ENCODE measurements at places on chromosomes 2 and 18.
A peak's percentile ranks its signal among the peaks of the same experiment; 100 is the strongest.

GRCh38 chr2:71634567-71634966 lies 181.2 kb downstream of the DYSF start:
- ATAC-seq = no peak

- ATAC-seq = no peak
Measured at GRCh38 chr18:34965566-34965965, 75.6 kb upstream of the MAPRE2 start.

DNA sequence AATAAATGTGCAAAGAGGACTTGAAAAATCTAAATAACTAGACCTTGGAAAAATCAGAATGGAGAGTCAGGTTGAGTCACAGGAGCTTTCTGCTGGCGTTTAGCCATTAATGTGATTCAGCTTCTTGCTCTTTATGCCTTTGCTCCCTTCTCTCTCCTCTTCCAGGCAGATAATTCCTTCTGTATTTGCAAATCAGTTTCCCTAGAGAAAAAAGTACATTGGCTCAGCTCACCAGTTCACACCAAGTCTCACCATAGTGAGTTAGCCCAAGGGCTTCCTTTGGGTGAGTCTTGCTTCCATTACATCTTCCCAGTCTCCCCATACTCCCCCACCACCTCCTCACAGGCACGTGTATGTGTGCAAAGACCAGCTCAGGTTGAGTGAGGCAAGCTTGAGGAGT lies 73.6 kb downstream of the CYBRD1 start:
- no peak for ATAC-seq

DNA sequence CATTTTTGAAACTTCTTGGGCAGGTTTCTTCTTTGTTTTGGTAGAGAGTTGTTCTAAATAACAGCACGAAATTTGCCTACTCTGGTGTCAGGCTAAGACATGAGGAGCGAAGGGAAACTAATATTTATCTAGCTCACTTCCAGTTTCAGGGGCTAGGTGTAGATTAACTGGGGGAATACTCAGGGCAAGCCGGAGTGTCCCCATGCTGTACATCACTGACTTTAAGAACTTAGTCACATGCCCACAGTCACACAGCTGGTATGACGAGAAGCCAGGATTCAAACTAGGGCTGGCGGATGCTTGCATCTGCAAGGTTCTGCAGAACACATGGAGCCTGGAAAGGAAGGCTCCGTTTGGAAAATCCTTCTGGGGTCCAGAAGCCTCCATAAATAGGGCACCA lies 133.3 kb downstream of the ALPK2 start:
- no peak for ATAC-seq

DNA sequence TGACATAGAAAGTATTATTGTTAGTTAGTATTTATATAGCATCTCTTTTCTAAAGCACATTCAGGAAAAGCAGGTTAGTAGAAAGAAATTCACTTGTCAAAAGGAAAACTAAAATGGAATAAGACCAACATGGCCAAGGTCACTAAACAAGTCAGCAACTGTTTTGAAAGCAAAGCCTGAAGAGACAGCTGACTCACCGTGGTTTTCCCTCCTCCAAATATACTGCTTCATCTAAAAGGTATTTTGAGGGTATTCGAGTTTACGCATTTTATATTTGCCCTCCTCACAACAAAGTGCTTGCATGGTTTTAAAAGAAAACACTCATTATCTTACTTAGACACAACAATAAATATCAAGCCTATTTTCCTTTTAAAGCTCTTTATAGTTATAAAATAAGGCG lies 24.0 kb downstream of the ZNF385B start:
- no peak for ATAC-seq

- ATAC-seq = peak; percentile 70
Measured at GRCh38 chr2:161384864-161385263, 31.2 kb upstream of the TBR1 start.

Measured in activated T-helper 17 cell treated with anti-CD3 and anti-CD28 coated beads, Interleukin-2, amount 50 U/mL, for 72 hours (primary cell).